ENCODE measurements at places on chromosomes 11 and 22. TPM values are rescaled to one million over a fixed set of nuclear protein-coding genes. Genes with fewer than 3 reads are reported as not detected.
A peak's percentile ranks its signal among the peaks of the same experiment; 100 is the strongest.

DNA sequence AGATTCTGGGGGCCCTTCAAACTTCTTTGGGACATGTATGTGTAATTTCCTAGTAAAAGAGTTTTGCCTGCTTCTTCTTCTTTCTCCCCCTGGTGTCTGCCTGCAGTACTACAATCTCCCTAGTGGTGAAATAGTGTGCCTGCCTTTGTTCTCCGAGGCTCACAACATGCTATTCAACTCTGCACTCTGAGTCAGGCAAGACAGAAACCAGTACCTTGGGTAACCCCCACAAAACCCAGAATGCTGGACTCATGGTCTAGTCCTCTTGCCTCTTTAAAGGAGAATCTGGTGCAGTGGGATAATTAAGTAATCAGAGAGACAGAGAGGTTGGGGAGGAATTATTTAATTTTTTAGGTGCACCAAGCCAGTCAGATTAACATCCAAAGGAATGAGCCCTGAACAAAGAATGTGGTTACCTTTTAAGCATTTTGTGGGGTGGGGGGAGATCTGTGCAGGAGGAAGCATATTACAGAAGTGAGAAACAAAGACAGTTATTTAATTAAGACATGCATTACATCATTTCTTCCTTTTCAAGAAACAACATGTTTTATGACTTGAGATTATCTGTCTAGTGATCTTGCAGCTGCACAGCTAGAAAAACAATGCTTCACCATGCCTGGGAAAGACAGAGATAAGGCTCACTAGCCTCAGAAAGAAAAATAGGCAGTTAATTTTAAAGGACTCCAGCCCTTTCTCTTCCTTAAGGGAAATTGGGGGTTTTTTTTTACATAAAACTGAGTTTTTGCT is 11.0 kb upstream of the MS4A6A start:
- peak; percentile 82 for ATAC-seq

DNA sequence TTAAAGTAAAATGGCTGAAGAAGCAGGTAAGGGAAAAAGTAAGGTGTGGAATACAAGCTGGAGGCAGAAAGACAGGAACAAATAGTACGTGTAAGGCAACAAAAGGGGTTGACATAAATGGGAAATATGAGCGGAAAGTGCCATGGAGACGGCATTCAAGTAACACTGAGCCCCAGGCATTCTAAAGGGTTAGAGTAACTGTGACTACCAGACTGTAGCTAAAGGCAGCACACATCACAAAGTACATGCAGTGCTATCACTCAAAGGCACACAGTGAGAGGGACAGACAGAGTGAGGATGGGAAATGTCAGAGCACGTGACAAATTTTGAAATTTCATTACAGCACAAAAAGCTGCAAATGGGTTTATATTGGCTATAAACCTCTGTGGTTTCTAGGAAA is 13.9 kb upstream of the MAML2 start:
- no peak for ATAC-seq

DNA sequence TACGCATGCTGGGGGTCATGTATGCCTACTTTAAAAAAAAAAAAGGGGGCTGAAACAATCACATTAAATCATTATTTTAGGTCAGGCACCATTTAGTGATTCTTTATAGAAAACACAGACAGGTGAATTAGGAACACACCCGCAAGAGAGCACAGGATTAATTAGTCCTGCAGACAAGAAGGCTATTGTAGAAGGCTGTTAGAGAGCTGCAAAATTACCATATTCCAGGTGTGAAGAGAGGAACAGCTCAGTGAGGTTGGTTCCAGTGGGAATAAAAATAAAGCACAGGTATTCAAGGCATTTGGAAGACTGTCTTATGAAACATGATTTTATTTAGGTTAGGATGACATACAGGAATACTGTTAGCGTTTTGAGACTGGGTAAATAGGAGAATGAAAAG is 649.1 kb downstream of the OPCML start:
- ATAC-seq, result no peak

DNA sequence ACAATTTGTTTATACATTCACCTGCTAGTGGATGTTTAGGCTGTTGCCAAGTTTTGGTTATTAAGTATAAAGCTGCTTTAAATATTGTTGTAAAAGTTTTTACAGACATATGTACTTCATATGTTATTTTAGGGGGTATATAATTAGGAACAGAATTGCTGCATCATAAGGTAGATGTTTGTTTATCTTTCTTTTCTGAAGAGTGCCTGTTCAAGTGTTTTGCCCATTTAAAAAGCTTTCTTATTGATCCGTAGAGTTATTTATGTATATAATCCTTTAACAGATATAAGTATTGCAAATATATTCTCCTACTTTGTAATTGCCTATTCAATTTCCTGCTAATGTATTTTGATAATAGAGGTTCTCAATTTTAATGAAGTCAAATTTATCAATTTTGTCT is 11.3 kb upstream of the CCDC81 start:
- ATAC-seq, result no peak

DNA sequence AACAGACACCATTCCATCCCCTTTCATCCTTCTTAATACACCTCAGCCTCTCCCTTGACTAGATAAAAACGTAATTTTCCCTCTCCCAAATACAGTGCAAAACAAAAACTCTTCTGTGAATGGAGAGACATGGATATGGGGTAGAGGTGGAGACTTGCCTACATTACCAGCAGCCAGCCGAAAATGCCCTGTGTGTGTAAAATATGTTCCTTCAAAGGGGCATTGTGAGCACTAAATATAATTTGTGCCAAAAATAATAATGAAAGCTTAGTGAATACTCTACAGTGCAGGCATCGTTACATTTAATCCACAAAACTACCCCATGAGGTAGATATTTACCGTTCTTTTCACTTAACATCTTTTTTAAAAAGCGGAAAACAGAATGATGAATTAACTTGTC is 1.0 kb upstream of the TRIM44 start:
- no peak for ATAC-seq

- ATAC-seq, result peak; percentile 83
Measured at GRCh38 chr11:120013325-120014250, 124.3 kb downstream of the TRIM29 start.

DNA sequence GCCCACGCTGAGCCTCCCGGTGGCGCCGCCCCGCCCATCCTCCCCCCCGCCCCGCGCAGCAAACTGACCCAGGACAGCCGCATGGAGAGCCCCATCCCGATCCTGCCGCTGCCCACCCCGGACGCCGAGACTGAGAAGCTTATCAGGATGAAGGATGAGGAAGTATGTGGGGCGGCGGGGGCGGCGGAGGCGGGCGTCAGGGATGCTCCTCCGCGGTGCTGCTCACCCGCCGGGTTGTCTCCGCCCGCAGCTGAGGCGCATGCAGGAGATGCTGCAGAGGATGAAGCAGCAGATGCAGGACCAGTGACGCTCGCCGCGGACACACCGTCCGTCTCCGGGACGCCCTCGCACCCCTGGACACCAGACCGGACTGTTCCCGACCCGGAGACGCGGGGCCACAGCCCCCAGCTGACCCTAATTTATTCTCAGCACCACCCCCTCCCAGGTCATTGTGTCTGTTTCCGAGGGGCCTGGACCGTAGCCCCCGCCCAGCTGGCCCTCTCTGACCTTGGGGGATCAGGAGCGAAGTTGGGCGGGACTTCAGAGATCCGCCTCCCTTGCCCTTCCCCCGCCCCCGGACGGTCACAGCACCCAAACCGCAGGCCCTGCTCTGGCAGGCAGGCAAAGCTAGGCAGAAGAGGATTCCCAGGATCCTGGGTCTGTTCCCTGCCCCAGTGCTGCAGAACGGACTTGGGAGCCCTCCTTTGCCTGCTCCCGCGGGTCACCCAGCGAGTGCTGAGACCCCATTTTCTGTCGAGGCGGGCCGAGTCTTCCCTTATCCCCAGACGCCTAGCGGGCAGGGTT is 959 bp upstream of the GP1BB start:
- ATAC-seq, result no peak

The SPON1 gene
- total RNA-seq, result 3.1 TPM

The SMTNL1 gene
- not detected for total RNA-seq

The ELMOD1 gene
- not detected for total RNA-seq

The GRK3 gene
- 7.5 TPM for total RNA-seq

The P2RY2 gene
- total RNA-seq, result 44.3 TPM

The PATE1 gene
- total RNA-seq, result not detected

The PGA5 gene
- total RNA-seq, result not detected

The PRR5 gene
- 11.1 TPM for total RNA-seq
